ENCODE measurements at places on chromosomes 12 and 14.

GRCh38 chr12:94286583-94287244 is 138.3 kb downstream of the PLXNC1 start:
- no peak for DNase-seq

GRCh38 chr12:124094188-124094587 is 121.2 kb downstream of the ZNF664 start:
- DNase-seq = no peak

GRCh38 chr14:69094481-69094880 is 58.4 kb downstream of the DCAF5 start:
- no peak for DNase-seq

DNA sequence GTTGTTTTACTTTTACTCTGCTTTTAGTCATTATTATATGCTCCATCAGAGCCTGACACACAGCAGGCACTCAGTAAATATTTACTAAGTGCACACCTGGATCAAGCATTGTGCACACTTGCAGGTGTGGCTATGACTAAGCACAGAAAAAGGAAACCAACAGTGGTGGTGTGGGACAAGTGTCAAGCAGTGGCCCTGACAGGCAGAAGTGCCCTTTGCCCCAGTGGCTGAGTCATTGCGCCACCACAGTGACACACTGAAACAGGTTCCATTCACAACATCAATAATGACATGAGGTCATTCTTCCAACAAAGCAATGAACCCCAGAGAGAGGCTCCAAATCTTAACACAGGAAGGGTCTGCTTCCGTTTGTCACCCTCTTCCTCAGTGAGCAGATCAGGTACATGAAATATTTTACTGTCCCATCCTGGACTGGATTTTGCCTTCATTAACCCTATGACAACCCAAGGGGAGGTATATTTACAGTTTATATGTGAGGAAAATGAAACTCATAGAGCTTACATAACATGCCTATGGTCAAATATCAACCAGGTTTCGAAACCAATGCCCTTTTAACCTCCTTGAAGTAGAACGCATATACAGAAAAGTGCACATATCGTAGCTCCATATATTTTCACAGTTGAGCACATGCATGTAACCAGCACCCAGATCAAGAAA is 82.6 kb upstream of the GTF2A1 start:
- DNase-seq = peak; percentile 46

GRCh38 chr14:51335531-51335930 is 95.5 kb downstream of the TMX1 start:
- DNase-seq = no peak

DNA sequence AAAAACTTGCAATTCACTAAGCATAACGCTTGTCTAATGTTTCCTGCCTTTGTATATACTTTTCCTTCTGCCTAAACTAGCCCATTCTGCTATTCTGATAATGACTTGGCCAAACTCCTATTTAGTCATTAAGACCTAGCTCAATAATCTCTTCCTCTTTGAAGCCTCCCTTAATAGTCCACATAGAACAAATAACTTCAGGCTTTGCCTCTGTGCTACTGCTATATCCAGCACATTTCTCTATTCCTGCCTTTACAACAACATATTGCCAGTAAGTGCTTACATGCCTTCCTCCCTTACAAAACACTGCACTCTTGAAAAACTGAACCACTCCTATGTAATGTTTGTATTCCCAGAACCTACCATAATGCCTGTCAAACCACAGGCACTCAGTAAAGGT is 13.8 kb downstream of the PRICKLE1 start:
- no peak for DNase-seq

- peak; percentile 4 for DNase-seq
Observed at GRCh38 chr12:94813314-94813713, 163.0 kb upstream of the TMCC3 start.

GRCh38 chr12:124795081-124795948 is 68.3 kb downstream of the SCARB1 start:
- no peak for DNase-seq

GRCh38 chr14:66496911-66497310 is 10.7 kb downstream of the CCDC196 start:
- no peak for DNase-seq

GRCh38 chr14:31229638-31230572 is 22.3 kb upstream of the HECTD1 start:
- DNase-seq = peak; percentile 70

DNA sequence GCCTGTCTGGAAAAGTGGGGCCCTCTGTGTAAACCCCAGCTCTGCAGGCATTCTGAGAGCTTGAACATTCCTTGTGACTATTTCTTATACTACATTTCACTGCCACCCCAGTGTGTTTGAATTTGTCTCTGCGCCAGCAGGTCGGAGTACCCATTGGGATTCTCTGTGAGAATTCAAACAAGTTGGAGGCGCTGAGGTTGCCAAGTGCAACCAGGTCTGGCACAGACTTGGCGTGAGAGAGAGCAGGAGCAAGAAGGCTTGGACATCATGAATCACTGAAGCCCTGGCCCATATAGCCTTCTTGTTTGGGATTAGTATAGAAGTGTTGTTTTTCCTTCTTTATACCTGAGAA is 33.0 kb upstream of the ATP2A2 start:
- DNase-seq = no peak

DNA sequence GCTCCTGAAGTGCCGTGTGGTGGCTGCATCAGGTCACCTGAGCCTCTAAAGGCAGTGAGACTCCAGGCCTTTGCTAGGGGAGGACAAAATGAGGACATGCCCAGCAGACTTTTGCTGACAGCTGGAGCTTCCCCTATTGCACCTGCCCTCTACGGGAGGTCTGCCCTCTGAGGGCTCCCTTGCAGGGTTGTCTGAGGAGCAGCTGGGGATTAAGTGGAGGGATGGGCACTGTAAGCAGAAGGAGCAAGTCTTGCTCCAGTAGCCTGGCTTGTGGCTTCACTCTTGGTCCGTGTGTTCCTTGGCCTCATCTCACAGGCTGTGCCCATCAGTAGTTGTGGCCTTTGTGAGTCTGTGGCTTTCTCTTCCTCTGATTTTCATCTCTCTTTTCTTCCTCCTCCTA is 66.9 kb upstream of the NRXN3 start:
- DNase-seq = no peak

GRCh38 chr12:79333144-79333543 is 357.6 kb downstream of the PAWR start:
- no peak for DNase-seq

DNA sequence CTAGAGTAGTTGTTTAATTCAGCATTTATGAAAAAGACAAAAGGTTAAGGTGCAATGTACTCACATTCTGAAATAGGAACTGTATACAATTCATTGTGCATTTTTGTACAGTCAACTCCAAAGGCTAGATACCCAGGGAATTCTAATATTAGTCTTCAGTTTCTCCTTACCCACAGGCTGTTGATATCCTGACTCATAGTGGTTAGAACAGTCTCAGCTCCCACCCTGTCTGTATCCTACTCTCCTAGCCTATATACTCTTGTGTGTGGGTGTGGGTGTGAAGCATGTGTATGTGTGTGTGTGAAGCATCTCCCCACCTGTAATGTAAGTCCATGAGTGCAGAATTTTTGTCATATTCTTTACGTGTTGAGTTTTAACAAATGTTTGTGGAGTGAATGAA is 229.5 kb downstream of the NAV3 start:
- DNase-seq = no peak

GRCh38 chr12:13242936-13243335 is 46.4 kb downstream of the EMP1 start:
- no peak for DNase-seq

DNA sequence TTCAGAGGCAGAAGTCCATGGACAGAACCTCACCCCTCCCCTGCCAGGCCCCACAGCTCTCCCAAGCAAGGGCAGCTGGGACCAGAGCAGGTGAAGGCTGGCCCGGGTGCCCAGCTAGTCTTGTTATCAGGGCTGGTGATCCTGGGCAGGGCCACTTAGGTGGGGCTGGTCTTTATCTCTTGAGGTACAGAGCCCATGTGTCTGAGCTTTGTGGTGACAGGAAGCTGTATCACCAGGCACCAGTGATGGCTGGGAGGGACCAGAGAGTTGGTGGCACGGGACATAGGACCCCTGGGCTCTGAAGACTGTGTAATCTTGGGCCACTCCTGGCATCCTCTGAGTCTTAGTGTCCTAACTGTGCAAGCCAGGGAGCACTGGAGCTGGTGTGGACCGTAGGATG is 12.8 kb upstream of the HPD start:
- DNase-seq = no peak

GRCh38 chr12:1403417-1403816 is 191.0 kb downstream of the FBXL14 start:
- no peak for DNase-seq

DNA sequence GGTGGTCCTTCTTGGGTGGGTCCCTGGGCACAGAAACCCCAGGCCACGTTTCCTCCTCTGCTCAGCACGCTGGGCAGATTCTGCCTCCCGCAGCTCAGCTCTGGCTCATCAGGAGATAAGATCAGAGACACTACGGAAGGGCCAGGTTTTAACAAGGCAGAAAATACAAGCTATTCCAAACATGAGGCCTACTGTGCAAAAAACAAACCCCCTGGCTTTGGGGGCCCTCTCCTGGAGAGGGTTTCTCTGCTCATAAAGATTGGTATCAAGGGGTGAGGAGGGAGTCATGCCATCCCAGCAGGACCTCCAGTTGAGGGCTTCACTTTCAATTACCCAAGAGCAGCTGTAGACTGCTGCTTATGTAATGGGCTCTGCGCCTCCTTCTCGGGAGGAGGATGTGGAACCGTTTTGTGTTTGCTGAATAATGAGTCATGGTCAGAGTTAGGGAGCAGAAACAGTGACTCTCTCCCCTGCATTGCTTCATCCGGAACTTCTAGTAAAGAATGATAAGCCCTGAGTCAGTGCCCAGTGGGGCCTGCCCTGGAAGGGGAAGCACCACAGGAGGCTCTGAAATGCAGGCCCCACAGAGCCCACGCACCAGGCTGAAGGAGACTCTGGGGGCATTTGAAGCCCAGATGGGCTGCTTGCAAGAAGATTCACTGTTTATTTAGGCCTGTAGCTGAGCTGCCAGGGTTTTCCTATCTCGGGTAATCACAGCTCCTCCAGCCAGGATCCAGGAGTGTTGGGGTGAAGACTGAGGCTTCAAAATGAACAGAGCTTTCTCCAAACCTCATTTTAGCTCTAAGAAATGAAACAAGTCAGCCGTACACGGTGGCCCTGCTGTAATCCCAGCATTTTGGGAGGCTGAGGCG is 79.3 kb downstream of the SSPN start:
- DNase-seq = peak; percentile 97

DNA sequence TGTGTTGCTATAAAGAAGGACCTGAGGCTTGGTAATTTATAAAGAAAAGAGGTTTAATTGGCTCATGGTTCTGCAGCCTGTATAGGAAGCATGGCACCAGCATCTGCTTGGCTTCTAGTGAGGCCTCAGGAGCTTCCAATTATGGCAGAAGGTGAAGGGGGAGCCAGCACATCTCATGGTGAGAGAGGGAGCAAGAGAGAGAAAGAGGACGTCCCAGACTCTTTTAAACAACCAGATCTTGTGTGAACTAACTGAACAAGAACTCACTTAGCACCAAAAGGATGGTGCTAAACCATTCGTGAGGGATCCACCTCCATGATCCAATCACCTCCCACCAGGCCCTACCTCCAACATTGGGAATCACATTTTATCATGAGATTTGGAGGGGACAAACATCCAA is 6.1 kb upstream of the SNAPC1 start:
- DNase-seq = no peak

Measured in GF-D8 (cell line).